ENCODE measurements at places on chromosomes 1 and 21. TPM values are rescaled to one million over a fixed set of nuclear protein-coding genes. Genes with fewer than 3 reads are reported as not detected.

Gene STUM
- not detected for total RNA-seq

Gene FAM72A
- total RNA-seq: 10.8 TPM

Gene TMPRSS15
- total RNA-seq: not detected

Gene LRRC39
- 0.11 TPM for total RNA-seq

Gene TFAP2E
- 0.54 TPM for total RNA-seq

Gene GBP2
- total RNA-seq: 0.96 TPM

Gene CYYR1
- total RNA-seq: not detected

Gene GPR25
- total RNA-seq: not detected

Gene CAPN9
- total RNA-seq: not detected

Gene ANKRD65
- 0.05 TPM for total RNA-seq

Gene FCAMR
- not detected for total RNA-seq

Gene CD101
- 0.14 TPM for total RNA-seq

Gene IL19
- not detected for total RNA-seq

Gene MINDY1
- 2.6 TPM for total RNA-seq

Gene RGS1
- not detected for total RNA-seq

Gene OR2L2
- not detected for total RNA-seq

Gene OR2G6
- not detected for total RNA-seq

Gene GBP6
- not detected for total RNA-seq
